Substantia nigra (tissue), 51 donors: ENCODE measurements at places on chromosomes 1 and 21.

DNA sequence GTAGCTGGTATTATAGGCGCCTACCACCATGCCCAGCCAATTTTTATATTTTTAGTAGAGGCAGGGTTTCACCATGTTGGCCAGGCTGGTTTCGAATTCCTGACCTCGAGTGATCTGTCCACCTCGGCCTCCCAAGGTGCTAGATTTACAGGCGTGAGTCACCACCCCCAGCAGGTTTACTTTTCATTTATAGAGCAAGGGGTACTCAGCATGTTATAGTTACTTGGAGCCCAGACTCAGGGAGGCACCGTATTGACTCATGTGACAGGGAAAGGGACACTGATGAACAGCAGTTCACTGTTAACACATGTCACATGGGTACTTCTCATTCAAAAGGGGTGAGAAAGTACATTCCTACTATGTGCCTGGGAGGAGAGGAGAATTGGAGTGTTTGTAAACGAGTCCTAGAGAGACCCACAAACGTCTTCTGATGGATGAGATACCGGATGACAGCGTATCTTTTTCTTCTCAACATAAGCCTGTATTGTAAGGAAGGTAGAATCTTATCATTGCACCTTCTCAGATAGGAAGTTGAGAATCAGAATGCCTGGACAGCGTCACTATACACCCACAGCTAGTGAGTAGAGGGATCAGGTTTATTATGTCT, 510.0 kb downstream of the USP25 start:
- no peak for DNase-seq

GRCh38 chr1:55472784-55473183, 257.6 kb upstream of the USP24 start:
- no peak for DNase-seq

- DNase-seq = no peak
These were observed 47.9 kb downstream of the CDC7 start for GRCh38 chr1:91548376-91549040.

- DNase-seq = no peak
These were observed 108.9 kb downstream of the IFI44 start for GRCh38 chr1:78758506-78758905.

GRCh38 chr1:41385398-41386195, 24.4 kb downstream of the FOXO6 start:
- no peak for DNase-seq
